T-cell (primary cell): ENCODE measurements at places on chromosomes 5 and 9. TPM values are rescaled to one million over a fixed set of nuclear protein-coding genes. Genes with fewer than 3 reads are reported as not detected.

The NUTM2F gene
- total RNA-seq, result not detected

The SPINK5 gene
- total RNA-seq, result not detected

The PCDHB11 gene
- not detected for total RNA-seq

The GLDC gene
- total RNA-seq, result 0.72 TPM

The FRMPD1 gene
- total RNA-seq, result not detected

The MAML1 gene
- 56.4 TPM for total RNA-seq

- DNase-seq, result no peak
Measured at GRCh38 chr5:123278284-123278683, 144.9 kb downstream of the CEP120 start.

GRCh38 chr5:157484768-157485167 lies 24.8 kb downstream of the NIPAL4 start:
- DNase-seq, result no peak

DNA sequence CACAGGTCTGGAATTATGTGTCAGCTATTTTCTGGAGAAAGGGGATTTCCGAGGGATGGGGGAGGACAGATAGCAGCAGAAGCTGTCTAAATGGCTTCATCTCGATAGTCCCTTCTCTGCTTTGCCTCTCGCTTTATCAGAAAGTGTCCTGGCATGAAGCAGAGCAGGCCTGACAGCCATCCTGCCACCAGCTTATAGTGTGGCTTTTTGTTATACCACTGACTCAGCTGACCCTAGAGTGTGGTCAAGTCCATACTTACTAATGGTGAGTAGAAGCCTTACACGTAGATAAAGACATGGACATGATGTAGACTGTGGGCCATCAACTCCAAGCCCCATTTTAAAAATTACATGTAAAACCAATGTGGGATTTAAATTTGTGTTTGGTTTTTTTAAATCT lies 50.0 kb downstream of the RCL1 start:
- no peak for DNase-seq

DNA sequence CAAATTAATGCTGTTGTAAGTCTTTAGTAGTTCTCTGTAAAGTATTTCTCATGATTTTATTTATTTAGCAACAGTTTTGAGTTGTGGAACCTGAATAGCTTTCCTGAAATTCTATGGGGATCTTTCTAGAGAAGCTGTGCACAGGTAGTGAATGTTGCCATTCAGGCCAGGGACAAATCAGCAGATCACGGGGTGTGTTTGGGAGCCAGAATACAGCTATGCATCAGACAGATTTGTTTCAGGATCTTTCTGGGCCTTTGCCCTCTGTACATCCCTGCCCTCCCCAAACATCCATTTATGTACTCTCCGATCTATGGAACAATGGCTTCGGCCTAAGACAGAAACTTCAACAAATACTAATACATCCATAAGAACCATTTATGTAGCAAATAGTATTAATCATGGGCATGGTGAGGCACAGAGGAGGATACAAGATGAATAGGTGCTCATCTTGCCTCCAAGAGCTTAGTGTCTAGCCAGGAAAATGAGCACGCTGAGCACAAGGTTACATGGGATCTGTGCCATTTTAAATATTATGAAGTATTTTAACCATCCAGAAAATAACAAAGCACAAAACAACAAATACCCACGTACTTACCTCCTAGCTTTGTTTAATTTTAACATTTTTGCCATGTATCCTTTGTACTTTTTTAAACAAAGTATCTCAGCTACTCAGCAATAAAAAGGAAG lies 13.1 kb downstream of the ARHGEF37 start:
- DNase-seq, result no peak

DNA sequence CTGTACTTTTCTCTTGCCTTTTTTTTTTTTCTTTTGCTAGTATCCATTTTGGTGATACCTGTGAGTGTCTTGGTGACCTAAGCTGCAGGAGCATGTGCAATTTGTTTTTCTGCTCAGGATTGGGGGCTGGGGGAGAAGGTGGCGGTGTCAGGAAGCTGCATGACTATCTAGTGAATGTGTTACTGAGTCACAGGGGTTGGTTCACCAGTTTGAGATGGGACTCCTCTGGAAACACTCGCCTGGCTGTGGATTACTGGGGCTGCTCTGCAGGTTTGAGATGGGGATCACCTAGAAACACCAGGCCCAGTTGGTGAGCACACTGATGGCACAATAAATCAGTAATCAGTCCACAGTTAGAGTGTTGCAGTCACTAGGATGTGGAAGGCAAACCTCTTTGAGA lies 447.9 kb downstream of the SPATA31D1 start:
- no peak for DNase-seq

DNA sequence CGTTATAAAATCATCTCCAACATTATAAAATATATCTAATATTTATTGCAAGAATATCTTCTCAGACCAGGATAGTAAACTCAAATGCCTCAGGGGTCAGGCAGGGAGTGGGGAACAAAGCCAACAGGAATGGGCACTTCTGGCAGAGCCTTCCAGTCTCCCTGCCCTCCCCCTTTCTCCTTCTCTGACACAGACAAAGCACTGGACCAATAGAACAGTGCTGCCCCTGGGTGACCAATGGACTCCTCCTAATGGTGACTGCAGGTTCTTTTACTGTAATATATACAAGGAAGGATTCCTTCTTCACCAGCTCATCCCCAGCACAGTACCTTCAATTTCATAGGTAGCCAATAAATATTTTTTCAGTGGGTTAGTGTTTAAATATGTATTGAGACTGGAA lies 31.1 kb upstream of the MAMDC2 start:
- DNase-seq, result no peak

- no peak for DNase-seq
Measured at GRCh38 chr5:4980201-4980600, 159.9 kb upstream of the ADAMTS16 start.

GRCh38 chr5:167284222-167284890 lies 1007.1 kb upstream of the WWC1 start:
- DNase-seq, result no peak

GRCh38 chr5:63878788-63879187 lies 83.5 kb downstream of the HTR1A start:
- DNase-seq, result no peak

GRCh38 chr9:2345013-2345412 lies 276.6 kb upstream of the VLDLR start:
- DNase-seq, result no peak

- DNase-seq, result no peak
Measured at GRCh38 chr5:139049780-139050179, 148.4 kb downstream of the SIL1 start.

- DNase-seq, result no peak
Measured at GRCh38 chr5:169413416-169413815, 112.5 kb upstream of the SLIT3 start.

DNA sequence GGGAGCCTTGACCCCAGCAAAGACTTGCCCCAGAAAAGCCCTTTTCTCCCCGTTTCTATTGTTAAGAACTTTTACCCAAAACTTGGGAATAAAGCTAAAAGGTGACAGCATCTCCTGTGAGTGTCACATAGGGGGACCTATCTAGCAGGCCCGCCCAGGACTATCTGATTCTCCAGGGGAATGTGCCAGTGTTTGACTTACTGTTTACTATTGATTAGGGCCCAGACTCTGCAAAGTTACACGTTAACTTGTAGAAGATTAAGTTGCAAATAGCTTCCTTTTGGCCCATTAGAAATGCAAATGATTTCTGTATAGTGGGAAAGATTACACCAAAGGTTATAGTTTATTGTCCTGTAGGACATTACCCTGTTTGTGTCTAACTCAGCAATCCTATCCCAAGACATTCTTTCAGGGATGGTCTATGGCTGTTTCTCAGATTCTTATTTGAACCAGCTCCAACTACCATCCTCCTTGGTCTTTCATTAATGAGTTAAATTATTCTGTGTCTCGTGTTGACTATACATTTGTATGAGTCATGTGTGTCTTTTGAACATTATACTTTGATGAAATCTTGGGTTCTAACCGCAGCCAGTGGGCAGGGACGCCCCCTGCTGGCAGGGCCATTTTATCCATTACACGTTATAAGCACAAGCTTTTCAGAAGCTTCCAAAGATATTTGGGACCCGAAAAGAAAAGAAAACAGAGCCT lies 60.7 kb downstream of the HRH2 start:
- peak; percentile 47 for DNase-seq

- no peak for DNase-seq
Measured at GRCh38 chr9:3413984-3414383, 111.8 kb downstream of the RFX3 start.

- no peak for DNase-seq
Measured at GRCh38 chr5:103340717-103341388, 82.3 kb downstream of the MACIR start.

DNA sequence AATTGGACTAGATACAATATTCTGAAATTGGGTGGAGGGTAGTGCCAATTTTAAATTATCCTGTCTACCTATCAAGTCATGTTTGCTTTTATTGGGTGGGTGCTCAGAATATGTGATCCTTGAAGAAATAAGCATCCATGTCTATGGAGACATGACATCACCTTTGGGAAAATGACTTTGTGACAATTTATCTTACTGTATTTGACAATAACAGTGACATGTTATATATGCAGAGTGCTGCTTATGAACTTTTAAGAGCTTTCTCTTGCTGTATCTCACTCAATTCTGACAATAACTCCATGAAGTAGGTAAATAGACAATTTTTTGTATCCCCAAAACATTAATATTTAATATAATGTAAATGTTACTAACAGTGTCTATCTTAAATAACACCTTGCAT lies 15.1 kb upstream of the ACTBL2 start:
- no peak for DNase-seq
